Cardiac muscle cell (in vitro differentiated cells and primary cell): ENCODE measurements at places on chromosomes 3 and 15. TPM values are rescaled to one million over a fixed set of nuclear protein-coding genes. Genes with fewer than 3 reads are reported as not detected.

The ARHGAP31 gene
- 23.9 and 28.0 TPM in 2 replicates for polyA plus RNA-seq

The HRG gene
- not detected in 2 replicates for polyA plus RNA-seq

The MAP2K5 gene
- 13.6 and 21.7 TPM in 2 replicates for polyA plus RNA-seq

The CCDC174 gene
- 19.2 and 20.2 TPM in 2 replicates for polyA plus RNA-seq

The CKMT1A gene
- polyA plus RNA-seq: 3.8 and 5.9 TPM in 2 replicates

The TAGLN3 gene
- polyA plus RNA-seq: 1.1 and 1.6 TPM in 2 replicates

The CCDC191 gene
- 5.3 and 9.0 TPM in 2 replicates for polyA plus RNA-seq

The MESP2 gene
- polyA plus RNA-seq: 1.1 and 2.5 TPM in 2 replicates
